Stimulated activated CD4-positive, alpha-beta T cell treated with anti-CD3 and anti-CD28 coated beads, Interleukin-1b, Interleukin-23, amount 100 ng/mL, for 48 hours (primary cell): ENCODE measurements at places on chromosomes 11 and 22.

DNA sequence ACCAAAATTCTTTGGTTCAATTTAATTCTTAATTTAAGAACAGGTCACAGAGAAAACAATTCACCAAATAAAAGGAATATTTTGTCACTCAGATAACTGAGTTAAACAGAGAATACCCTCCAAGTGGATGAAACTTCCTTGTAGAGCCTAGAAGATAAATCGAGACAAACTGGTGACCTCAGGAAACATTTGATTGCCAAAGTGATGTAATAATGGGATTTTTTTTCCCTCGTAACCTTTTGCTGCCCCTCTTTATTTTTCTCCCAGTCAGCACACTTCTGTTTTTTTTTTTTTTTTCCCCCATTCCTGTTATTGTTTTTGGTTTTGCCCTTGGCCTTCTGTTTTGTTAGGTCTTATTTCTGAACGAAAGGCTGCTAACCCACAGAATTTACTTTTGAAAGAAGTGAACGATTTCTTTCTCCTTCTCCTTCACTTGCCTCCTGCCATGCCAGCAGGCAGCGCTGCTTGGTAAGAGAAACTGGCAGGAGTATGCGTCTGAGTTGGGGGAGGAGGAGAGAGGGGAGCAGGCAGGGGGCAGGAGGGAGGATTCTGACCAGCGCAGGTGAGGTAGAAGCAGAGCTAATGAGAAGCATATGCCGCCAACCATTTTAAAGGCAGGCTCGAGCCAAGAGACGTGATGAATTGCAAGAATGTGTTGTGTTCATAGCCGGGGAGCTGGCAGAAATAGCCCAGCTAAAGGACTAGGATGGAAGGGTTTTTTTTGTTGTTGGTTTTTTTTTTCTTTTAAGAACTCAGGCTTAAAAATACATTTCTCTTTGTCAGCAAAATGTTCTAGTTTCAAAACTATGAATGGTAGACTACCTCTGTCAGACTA, 121.9 kb upstream of the MTMR2 start:
- DNase-seq, result no peak

GRCh38 chr22:27514601-27515523, 286.7 kb downstream of the MN1 start:
- DNase-seq, result no peak

GRCh38 chr22:20919718-20920117, 2.5 kb downstream of the CRKL start:
- no peak for DNase-seq

- no peak for DNase-seq
Observed at GRCh38 chr22:26587991-26588613, 1.8 kb downstream of the TPST2 start.

- DNase-seq, result no peak
Observed at GRCh38 chr11:76762867-76763572, 20.1 kb upstream of the TSKU start.
